ENCODE measurements at places on chromosomes 4 and X.

- DNase-seq: no peak
Observed at GRCh38 chr4:172666711-172667368, 501.8 kb upstream of the GALNT7 start.

DNA sequence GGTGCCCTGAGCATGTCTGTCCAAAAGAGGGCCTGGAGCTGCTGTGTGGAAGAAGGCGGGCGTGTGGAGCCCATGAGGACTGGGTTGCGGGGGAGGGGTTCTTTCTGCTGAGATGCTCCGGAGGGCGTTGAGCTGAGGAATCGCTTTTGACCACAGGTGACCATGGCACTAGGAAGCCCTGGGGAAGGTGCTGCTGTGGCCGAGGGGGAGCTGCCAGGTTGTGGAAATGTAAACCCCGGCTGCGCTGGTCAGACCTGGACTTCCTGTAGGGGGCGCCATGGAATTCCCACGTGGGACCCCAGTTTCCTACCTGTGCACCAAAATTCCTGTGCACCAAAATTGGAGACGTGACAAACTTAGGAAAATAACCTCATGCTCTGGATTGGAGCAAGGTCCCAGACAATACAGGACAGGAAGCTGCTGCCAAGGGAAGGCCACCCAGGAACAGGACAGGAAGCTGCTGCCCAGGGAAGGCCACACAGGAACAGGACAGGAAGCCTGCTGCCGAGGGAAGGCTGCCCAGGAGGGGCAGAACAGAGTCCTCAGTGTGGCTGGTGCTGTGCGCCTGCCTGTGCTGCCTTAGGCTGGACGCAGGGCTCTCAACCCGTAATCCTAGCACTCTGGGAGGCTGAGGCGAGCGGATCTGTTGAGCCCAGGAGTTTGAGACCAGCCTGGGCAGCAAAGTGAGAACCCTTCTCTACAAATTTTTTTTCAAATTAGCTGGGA is 28.4 kb upstream of the UVSSA start:
- no peak for DNase-seq

GRCh38 chr4:64497491-64497890 is 88.2 kb upstream of the TECRL start:
- no peak for DNase-seq

DNA sequence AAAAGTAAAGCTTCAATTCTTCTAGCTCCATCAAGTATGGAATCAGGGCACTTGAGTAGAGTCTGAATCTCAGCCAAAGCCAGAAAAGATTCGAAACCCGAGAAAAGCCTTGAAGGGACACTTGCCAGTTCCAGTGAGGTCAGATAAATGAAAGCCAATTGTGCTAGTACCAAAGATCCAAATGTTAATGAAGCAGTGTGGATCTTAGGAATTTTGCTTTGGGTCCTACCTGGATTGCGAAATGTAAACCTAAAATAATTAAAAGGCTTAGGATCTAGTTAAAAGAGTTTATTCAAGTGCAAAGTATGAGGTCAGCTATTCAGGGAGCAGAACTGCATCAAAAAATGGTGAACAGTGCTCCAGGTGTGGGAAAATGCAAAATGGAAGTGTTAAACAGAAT is 552.6 kb downstream of the NAP1L3 start:
- DNase-seq: no peak
